GM04503 (cell line): ENCODE measurements at places on chromosomes 5 and 9.

DNA sequence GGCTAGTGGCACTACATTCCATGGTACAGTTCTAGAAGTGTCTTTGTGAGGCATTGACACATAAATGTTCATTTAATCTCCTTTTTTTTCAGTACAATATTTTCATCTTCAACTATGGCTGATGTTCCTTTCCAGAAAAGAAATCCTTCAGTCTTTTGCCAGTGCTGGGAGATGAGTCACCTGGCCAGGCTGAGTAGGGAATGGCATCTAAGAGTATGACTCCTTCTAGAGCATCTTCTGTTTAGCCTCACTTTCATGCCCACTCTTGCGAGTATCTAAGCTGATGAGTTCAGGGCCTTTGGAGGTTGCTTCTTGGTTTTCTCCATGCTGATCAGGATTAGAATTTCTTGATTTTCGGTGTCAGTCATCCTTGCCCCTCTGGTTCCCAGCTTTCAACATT lies 124.4 kb downstream of the SLC28A3 start:
- no peak for DNase-seq

- DNase-seq, result no peak
Measured at GRCh38 chr5:171258737-171259415, 50.2 kb upstream of the TLX3 start.

DNA sequence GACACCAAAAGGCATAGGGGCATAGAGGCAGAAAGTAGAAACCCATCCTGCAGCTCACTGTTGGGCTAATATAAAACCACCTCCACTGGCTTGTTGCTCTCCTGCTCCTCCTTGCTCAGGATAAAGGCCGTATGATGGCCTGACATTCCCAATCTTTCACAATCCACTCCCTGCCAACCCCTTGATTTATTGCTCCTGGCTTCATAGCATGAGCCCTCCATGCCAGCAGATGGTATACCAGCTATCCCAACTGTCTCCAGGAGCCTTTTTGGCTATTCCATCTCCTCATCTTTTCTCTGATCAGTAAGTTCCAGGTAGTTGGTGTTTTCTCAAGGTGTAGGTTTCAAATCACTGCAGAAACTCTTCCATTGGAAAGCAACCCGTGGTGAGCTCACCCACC lies 128.8 kb downstream of the EGFLAM start:
- DNase-seq, result no peak

- DNase-seq, result no peak
Measured at GRCh38 chr5:89055695-89056085, 172.7 kb upstream of the MEF2C start.

- no peak for DNase-seq
Measured at GRCh38 chr5:103523319-103523718, 39.3 kb downstream of the NUDT12 start.

- no peak for DNase-seq
Measured at GRCh38 chr5:43772764-43773477, 169.9 kb downstream of the NNT start.
